ENCODE measurements at places on chromosomes 5 and 9. TPM values are rescaled to one million over a fixed set of nuclear protein-coding genes. Genes with fewer than 3 reads are reported as not detected.

The IQGAP2 gene
- total RNA-seq = 74.9 TPM

The NOXA1 gene
- total RNA-seq = 2.8 TPM

The ZNF462 gene
- total RNA-seq = 0.67 TPM

The SOHLH1 gene
- total RNA-seq = not detected

The ABCA2 gene
- total RNA-seq = 74.5 TPM

The SLC34A3 gene
- not detected for total RNA-seq

The SLCO4C1 gene
- 0.42 TPM for total RNA-seq

Data from activated naive CD8-positive, alpha-beta T cell treated with anti-CD3 and anti-CD28 coated beads, Interleukin-2, amount 10 ng/mL, durations not matched to agents 7 days and 5 days (primary cell).